ENCODE measurements at places on chromosomes 1 and 21. TPM values are rescaled to one million over a fixed set of nuclear protein-coding genes. Genes with fewer than 3 reads are reported as not detected.

DNA sequence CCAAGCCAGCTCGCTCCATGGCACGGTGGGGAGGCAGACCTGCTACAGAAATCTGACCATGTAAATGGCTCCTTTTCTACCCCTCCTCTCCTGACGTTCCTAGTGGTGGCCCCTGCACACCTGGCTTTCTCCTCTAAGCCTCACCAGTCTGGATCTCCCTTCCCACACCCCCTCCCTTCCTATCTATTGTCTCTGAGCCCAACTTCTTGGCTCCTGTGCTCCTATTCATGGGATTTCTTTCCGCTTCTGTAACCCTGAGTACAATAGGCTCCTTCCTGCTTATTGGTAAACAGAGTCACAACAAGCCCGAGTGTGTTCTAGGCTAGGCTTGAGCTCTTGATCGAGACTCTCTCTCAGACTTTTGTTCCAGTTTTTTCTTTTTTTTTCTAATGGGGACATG is 17.6 kb downstream of the OPTC start:
- H3K4me1 ChIP-seq = peaks cover 23% of the 10 kb centered on the region
- H3K27me3 ChIP-seq = no peaks in the 10 kb centered on the region
- H3K36me3 ChIP-seq = no peaks in the 10 kb centered on the region
- DNase-seq = no peak
- H3K27ac ChIP-seq = peak overlapping the region; percentile 61

GRCh38 chr1:26696654-26697430 is 1.0 kb downstream of the ARID1A start:
- peaks cover 5% of the 10 kb centered on the region for H3K36me3 ChIP-seq
- H3K4me1 ChIP-seq = peaks cover 65% of the 10 kb centered on the region
- H3K27ac ChIP-seq = no peak overlapping the region

DNA sequence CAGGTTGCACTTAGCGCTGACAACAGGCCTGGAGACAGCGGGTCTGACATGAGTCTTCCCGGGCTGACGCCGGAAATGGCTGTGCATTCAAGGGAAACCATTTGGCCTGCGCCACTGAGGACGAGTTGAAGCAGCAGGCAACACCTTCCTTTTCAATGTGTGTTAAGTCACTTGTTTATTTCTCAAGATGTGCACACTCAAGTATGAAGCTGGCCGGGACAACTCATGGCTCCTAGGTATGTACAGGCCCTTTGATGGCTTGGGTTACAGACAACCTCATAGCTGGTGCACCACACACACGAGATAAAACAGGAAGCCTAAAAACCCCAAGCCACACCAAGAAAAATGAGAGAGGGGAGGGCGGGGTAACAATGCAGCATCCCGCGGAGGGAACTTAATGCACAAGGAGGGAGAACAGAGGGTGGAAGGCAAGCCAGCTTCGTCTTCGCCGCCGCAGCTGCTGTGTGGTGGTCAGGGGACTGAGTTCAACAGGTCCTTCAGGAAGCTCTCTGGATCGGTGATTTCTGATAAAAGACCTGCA is 118.0 kb upstream of the IFFO2 start:
- DNase-seq = no peak
- no peak overlapping the region for H3K27ac ChIP-seq
- H3K36me3 ChIP-seq = peaks cover 60% of the 10 kb centered on the region

- no peak overlapping the region for H3K27ac ChIP-seq
- peak; percentile 3 for DNase-seq
- H3K4me3 ChIP-seq = no peak overlapping the region
- no peaks in the 10 kb centered on the region for H3K27me3 ChIP-seq
- peaks cover 63% of the 10 kb centered on the region for H3K36me3 ChIP-seq
Measured at GRCh38 chr1:229452956-229453801, 19.3 kb upstream of the ACTA1 start.

DNA sequence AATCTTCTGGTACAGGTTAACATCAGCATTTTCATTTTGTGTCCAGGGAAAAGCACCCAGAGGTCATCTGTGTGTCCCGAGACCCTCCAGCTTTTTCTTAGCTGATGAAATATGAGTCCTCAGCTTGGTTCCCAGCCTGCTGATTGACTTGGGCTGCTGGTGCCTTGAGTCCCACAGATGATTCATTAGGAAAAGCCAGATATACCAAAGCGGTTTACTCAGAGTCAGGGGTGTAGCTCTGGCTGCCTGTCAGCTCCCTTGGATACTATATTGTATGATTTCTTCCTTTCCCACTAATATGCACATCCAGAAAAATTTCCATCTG is 43.7 kb upstream of the MAB21L3 start:
- no peaks in the 10 kb centered on the region for H3K27me3 ChIP-seq
- no peak overlapping the region for H3K4me3 ChIP-seq
- no peaks in the 10 kb centered on the region for H3K4me1 ChIP-seq
- no peak overlapping the region for H3K27ac ChIP-seq

DNA sequence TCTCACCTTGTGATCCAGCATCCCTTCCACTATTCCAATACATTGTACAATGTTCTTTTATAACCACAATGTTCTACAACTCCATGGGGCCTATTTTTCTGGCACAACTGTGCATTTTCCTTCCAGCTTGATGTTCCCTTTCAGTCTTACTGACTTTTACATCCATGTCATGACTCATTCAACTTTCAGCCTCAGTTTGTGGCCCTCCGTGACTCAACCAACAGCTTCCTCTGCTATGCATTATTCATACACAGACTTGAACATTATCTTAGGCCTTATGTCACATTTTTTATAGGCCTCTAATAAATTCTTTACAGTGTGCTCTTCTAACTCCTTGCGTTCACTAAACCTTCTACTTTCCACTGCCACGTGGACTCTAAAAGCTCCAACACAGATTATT is 119.4 kb upstream of the PRMT6 start:
- H3K27me3 ChIP-seq = no peaks in the 10 kb centered on the region
- H3K4me3 ChIP-seq = no peak overlapping the region
- H3K27ac ChIP-seq = no peak overlapping the region
- DNase-seq = no peak
- H3K4me1 ChIP-seq = no peaks in the 10 kb centered on the region

DNA sequence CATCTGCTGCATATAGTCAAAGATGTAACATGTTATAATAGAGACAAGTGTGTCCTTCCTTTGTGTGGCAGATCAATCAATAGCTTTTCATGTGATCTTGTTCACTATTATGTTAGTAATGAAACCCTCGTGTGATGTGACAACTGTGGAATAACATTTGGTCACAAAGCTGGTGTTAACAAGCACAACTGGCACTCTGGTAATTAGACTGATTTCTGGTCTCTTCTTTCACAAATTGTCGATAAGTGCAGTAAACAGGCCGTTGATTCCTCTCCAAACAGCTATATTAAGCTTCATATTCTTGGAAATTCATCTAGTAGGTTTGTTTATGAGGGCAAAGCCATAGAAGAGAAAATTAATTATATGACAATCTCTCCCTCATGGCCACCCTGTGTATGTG is 616.7 kb upstream of the PTBP2 start:
- no peak overlapping the region for H3K27ac ChIP-seq
- H3K27me3 ChIP-seq = no peaks in the 10 kb centered on the region
- H3K4me3 ChIP-seq = no peak overlapping the region
- H3K36me3 ChIP-seq = no peaks in the 10 kb centered on the region

GRCh38 chr1:25529518-25530185 is 13.8 kb upstream of the LDLRAP1 start:
- H3K4me1 ChIP-seq = no peaks in the 10 kb centered on the region
- H3K36me3 ChIP-seq = no peaks in the 10 kb centered on the region
- no peak overlapping the region for H3K4me3 ChIP-seq

GRCh38 chr1:78304761-78305160 is 186.0 kb upstream of the PTGFR start:
- no peak overlapping the region for H3K27ac ChIP-seq
- H3K36me3 ChIP-seq = no peaks in the 10 kb centered on the region
- DNase-seq = no peak

- no peaks in the 10 kb centered on the region for H3K27me3 ChIP-seq
- no peak for DNase-seq
- no peaks in the 10 kb centered on the region for H3K36me3 ChIP-seq
- peaks cover 48% of the 10 kb centered on the region for H3K4me1 ChIP-seq
Measured at GRCh38 chr1:31112266-31112935, 46.9 kb upstream of the PUM1 start.

DNA sequence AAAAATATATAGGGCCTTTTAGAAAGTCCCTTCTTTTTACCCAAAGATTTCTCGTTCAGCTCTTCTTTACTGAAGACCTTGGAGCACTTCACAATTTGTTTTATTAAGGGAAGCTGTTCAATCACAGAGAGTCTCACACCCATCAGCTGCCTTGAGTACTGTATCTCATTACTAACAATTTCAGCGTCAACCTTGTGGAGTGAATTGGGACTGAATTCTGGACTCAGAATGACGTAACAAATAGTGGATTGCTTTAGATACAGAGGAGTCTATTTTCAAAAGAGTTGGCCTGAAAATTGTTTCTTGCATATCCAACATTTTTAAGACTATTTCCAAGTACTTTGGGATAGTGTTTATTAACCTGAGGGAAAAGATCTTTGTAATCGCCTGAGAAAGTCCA is 7.9 kb downstream of the MAP10 start:
- no peaks in the 10 kb centered on the region for H3K36me3 ChIP-seq
- peaks cover 4% of the 10 kb centered on the region for H3K4me1 ChIP-seq
- no peak overlapping the region for H3K4me3 ChIP-seq
- no peak overlapping the region for H3K27ac ChIP-seq
- H3K27me3 ChIP-seq = no peaks in the 10 kb centered on the region

GRCh38 chr1:43870306-43870705 is 63.3 kb upstream of the ARTN start:
- H3K4me1 ChIP-seq = peaks cover 19% of the 10 kb centered on the region
- H3K4me3 ChIP-seq = no peak overlapping the region
- H3K27ac ChIP-seq = no peak overlapping the region
- H3K36me3 ChIP-seq = no peaks in the 10 kb centered on the region
- no peaks in the 10 kb centered on the region for H3K27me3 ChIP-seq

- no peak for DNase-seq
- H3K36me3 ChIP-seq = no peaks in the 10 kb centered on the region
- no peaks in the 10 kb centered on the region for H3K4me1 ChIP-seq
- H3K4me3 ChIP-seq = no peak overlapping the region
- no peak overlapping the region for H3K27ac ChIP-seq
Measured at GRCh38 chr1:66578841-66579240, 44.9 kb downstream of the SGIP1 start.

DNA sequence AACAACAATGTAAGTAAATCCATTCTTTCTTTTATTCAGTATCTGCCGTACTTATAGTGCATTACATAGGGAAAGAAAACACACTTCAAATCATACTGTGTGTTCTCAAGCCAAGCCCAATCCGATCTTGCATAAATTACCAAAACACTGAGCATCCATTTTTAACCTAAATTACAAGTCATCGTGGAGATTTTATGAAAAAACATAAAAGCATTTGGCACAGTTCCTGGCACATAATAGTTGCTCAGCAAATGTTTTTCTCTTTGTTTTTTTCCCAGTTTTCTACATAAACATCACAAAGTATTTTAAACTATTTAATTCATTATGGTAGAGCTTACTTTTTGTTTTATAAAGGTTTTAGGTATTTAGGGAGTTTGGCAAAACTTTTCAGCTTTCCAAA is 48.1 kb upstream of the LRRC8C start:
- H3K27ac ChIP-seq = no peak overlapping the region
- no peaks in the 10 kb centered on the region for H3K27me3 ChIP-seq
- no peak for DNase-seq
- no peaks in the 10 kb centered on the region for H3K4me1 ChIP-seq

DNA sequence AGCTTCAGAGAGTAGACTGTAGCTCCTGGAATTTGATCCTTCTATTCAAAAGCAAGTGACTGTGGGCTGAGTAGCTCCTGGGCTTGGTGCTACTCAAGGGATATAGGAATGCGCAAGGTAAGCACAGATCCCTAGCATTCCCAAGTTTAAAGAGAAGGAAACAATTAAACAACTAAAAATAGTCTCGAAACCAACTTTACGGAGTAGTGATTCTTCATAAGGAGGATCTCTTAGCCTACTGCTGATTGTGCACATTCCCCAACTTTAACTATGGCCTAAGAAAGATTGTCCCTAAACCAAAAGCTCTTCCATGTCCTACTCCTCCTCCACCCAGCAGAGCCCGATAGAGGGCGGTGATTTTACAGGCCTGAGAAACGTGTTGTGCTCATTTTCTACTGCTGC is 226.5 kb upstream of the CAMK1G start:
- H3K27ac ChIP-seq = no peak overlapping the region
- no peaks in the 10 kb centered on the region for H3K36me3 ChIP-seq
- H3K4me3 ChIP-seq = no peak overlapping the region
- H3K4me1 ChIP-seq = no peaks in the 10 kb centered on the region

GRCh38 chr1:40876891-40877290 is 14.7 kb upstream of the CITED4 start:
- H3K27me3 ChIP-seq = no peaks in the 10 kb centered on the region
- peaks cover 31% of the 10 kb centered on the region for H3K4me1 ChIP-seq
- DNase-seq = no peak
- H3K36me3 ChIP-seq = no peaks in the 10 kb centered on the region

DNA sequence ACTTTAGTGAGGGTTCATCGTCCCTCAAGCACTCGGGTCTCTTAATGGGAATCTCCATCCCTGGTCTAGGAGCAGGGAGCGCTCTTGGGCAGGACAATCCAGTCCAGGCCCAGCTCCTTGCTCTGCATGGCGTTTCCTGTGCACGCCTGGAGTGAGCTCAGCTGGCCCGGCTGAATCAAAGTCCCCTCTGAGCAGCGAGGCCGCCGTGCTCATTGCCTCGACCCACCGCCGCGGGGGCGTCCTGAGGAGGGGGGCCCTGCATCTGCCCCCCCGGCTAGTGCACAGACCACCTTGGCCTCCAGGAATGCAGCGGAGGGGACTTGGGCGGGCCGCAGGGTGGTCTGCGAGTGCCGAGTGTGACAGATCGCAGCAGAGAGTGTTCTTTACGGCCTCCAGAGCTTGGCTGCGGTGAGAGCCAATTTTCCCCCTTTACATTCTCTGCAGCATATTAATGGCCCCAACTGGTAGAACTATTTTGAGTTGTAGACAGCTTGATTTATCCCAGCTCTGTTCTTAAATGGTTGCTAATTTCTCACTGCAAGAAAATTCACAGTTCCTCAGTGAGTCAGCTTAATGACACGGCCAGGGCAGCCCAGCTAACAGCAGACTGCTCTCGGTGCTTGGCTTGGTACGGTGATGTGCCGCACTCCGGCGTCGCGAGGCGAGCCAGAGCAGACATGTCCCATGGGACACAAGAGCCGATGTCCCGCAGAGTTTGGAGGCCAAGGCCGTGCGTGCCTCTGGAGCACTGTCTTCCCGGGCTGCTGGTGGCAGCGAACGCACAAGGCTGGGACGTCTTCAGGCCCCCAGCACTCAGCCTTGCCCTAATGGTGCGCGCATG is 39.8 kb downstream of the SNAP47 start:
- H3K27me3 ChIP-seq = no peaks in the 10 kb centered on the region
- no peaks in the 10 kb centered on the region for H3K4me1 ChIP-seq
- H3K27ac ChIP-seq = no peak overlapping the region
- H3K36me3 ChIP-seq = peaks cover 11% of the 10 kb centered on the region

OR6K3 gene
- not detected for polyA plus RNA-seq

FAM229A gene
- not detected for polyA plus RNA-seq

ATP5IF1 gene
- 339 TPM for polyA plus RNA-seq

MCOLN2 gene
- polyA plus RNA-seq = 0.51 TPM

Data from CD14-positive monocyte (primary cell).